SJCRH30 (cell line): ENCODE measurements at places on chromosomes 5 and 9. TPM values are rescaled to one million over a fixed set of nuclear protein-coding genes. Genes with fewer than 3 reads are reported as not detected.

DNA sequence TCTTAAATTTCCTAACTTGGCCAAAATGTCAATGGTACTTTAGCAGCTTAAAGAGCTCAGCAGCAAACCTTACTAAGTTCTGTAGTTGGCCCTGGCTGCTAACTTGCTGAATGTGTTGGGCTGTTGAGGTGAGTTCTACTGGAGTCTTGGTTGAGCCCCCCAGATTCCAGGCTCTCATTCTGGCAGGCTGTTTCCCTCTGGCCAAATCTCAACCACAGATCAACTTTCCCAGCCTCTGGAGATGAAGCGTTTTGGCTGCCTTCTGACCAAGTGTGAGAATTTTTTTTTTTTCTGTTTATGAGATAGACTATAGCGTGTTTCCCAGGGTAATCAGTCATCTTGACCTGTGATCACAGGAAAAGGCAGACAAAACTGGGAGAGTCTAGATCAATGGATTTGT lies 343.7 kb downstream of the EBF1 start:
- H3K27ac ChIP-seq, result no peak overlapping the region
- DNase-seq, result no peak
- H3K27me3 ChIP-seq, result no peaks in the 10 kb centered on the region
- H3K4me1 ChIP-seq, result peaks cover 22% of the 10 kb centered on the region
- H3K36me3 ChIP-seq, result no peaks in the 10 kb centered on the region

DNA sequence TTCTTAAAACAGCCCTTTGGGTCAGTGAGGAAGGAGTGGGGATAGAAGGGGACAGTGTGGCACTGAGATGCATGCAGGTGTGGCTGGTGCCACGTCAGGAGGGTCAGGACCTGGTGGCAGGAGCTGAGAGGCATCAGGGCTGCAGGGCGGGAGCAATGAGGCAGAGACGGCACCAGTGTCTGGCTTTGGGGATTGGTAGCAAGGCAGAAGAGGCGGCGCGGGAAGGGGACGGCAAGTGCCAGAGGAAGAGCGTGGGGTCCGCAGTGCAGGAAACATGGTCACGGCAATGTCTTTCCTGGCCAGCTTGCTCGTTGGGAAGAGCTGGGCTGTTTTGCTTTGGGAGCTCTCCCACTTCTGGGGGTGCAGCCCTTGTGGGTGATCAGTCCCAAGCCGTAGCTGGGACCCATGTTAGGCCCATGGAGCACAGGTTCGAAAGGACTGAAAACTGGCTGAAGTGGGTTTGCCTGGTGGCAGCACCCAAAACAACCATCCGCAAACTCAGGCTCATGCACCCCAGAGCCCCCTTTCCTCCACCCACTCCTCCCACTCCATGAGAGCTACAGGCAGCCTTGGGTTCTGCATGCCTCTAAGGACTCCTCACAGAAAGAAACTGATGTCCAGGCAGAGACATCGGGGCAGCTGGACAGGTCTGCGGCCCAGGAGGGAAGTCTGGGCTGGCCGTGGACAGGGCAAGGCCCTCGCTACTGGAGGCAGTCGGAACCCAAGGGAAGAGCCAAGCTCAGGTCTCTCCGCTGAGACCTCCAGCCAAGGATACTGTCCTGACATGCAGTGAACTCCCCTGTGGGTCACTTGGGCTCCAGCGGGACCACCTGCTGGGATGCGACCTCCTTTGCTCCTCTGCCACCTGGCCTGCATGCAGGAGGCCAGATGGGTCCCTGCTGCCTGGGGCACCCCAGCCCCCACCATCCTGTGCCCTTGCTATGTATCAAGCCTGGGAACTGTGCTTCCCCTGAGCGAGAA lies 104.4 kb downstream of the ZNF354C start:
- no peak for DNase-seq
- no peaks in the 10 kb centered on the region for H3K4me1 ChIP-seq
- no peak overlapping the region for H3K4me3 ChIP-seq
- no peaks in the 10 kb centered on the region for H3K27me3 ChIP-seq

DNA sequence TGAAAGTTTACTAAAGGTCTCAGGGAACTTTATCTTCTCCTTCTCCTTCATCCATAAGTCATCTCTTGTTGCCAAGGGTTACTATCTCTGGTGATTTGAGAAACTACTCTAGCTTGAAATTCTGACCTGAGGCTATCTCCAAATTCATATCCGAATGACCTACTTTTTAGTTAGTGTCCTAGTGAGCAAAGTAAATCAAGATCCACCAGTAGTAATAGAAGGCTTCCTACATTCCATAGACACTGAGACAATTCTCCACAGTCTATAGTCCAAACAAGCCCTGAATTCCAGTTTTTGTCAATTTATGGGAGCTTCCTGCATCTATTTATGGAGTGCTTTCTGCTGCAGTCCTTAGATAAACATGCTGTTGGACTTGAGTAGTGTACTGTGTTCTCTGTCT lies 5.0 kb downstream of the IL7R start:
- H3K27ac ChIP-seq, result no peak overlapping the region
- peaks cover 3% of the 10 kb centered on the region for H3K27me3 ChIP-seq
- DNase-seq, result no peak
- no peaks in the 10 kb centered on the region for H3K4me1 ChIP-seq
- no peak overlapping the region for H3K4me3 ChIP-seq

GRCh38 chr5:15695215-15695731 lies 195.3 kb downstream of the FBXL7 start:
- H3K36me3 ChIP-seq, result no peaks in the 10 kb centered on the region
- H3K4me1 ChIP-seq, result no peaks in the 10 kb centered on the region
- no peak overlapping the region for H3K27ac ChIP-seq
- no peak for DNase-seq
- H3K27me3 ChIP-seq, result no peaks in the 10 kb centered on the region

DNA sequence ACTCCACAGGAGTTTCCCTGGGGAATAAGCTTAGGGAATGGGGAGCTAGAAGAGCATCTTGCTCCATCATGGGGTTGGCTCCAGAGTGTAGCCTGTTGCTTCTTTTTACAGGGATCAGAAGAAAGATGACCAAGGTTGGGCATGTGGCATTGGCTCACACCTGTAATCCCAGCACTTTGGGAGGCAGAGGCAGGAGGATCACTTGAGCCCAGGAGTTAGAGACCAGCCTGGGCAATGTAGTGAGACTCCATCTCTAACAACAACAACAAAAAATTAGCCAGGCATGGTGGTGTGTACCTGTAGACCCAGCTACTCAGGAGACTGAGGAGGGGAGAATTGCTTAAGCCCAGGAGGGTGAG lies 18.4 kb downstream of the NUDT2 start:
- no peak overlapping the region for H3K27ac ChIP-seq
- DNase-seq, result no peak
- no peaks in the 10 kb centered on the region for H3K36me3 ChIP-seq
- H3K27me3 ChIP-seq, result no peaks in the 10 kb centered on the region

DNA sequence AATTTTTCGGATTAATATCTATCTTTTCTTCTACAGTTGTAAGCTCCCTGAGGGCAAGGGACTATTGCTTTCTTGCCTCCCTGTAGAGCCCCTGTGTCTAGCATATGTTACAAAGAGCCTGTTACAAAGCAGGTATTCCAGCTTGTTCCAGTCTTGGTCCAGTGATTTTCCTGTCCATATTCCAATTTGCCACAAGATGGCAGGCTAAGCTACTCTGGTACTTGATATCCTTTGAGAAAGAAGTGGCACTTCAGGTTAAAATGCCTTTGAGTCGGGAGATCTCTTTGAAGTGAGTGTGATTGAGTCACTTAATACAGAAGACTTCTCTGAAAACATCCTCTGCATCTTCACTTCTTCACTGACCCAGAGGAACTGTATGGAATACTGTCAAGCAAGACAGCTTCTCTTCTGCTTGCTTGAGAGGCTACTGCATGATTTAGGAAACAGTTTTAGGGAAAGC lies 24.5 kb downstream of the CAVIN4 start:
- H3K27ac ChIP-seq, result no peak overlapping the region
- H3K36me3 ChIP-seq, result no peaks in the 10 kb centered on the region
- peak; percentile 80 for DNase-seq
- no peaks in the 10 kb centered on the region for H3K27me3 ChIP-seq
- peaks cover 14% of the 10 kb centered on the region for H3K4me1 ChIP-seq
- H3K4me3 ChIP-seq, result no peak overlapping the region

GRCh38 chr9:106414042-106414441 lies 448.9 kb upstream of the ZNF462 start:
- H3K4me3 ChIP-seq, result no peak overlapping the region
- H3K36me3 ChIP-seq, result no peaks in the 10 kb centered on the region
- no peaks in the 10 kb centered on the region for H3K4me1 ChIP-seq

- no peaks in the 10 kb centered on the region for H3K36me3 ChIP-seq
- no peaks in the 10 kb centered on the region for H3K4me1 ChIP-seq
- no peaks in the 10 kb centered on the region for H3K27me3 ChIP-seq
- H3K27ac ChIP-seq, result no peak overlapping the region
- DNase-seq, result no peak
Observed at GRCh38 chr5:118156181-118156580, 832.2 kb downstream of the DTWD2 start.

DNA sequence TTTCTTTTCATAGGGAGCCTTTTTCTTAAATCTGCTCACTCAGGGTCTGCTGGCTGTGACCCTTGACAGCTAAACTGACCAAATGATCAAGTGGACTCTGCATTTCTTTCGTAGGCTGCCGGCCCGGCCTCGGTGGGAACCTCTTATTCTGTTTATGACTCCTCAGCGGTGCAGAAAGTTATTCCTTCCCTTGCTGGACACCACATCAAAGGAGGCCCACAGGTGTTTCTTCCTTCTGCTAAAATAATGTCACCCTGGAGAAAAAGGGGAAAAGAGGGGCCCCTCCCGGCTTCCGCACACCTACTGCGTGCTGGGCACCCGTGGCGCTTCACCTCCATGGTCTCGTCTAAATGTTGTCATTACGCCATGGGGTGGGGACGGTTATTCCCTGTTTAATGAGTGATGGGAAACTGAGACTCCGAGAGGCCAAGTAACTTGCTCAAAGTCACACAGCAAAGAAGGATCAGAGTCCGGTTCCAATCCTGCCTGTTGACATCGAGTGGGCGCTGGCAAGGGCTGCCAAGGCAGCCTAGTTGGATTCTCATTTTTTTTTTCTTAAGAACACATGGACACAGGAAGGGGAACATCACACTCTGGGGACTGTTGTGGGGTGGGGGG lies 72.3 kb downstream of the CFAP77 start:
- H3K27me3 ChIP-seq, result peaks cover 45% of the 10 kb centered on the region
- H3K4me3 ChIP-seq, result no peak overlapping the region
- H3K27ac ChIP-seq, result no peak overlapping the region
- no peaks in the 10 kb centered on the region for H3K36me3 ChIP-seq
- no peak for DNase-seq

DNA sequence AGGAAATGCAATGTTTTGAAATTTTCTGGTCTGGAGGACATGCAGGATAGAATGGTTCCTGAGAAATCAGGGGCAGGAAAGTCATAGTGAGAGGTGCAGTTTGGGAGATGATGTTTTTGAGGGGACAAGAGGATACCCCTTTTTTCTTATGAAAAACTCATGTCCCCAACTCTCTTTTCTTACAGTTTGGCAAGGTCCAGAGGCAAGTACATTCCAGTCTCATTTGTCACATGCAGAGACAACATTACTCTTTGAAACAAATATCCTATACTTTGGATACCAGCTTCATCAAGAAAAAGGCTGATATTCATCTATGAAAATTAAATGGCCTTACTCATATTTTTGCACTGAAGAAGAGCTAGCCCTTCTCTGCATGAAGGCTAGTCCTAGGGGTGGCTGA lies 48.2 kb downstream of the EQTN start:
- no peak for DNase-seq
- no peaks in the 10 kb centered on the region for H3K27me3 ChIP-seq
- peaks cover 5% of the 10 kb centered on the region; the same call in 1 of the 2 replicates for H3K4me1 ChIP-seq

GRCh38 chr5:120532835-120533234 lies 68.7 kb downstream of the PRR16 start:
- no peak overlapping the region for H3K27ac ChIP-seq
- H3K4me1 ChIP-seq, result no peaks in the 10 kb centered on the region
- H3K27me3 ChIP-seq, result no peaks in the 10 kb centered on the region
- H3K4me3 ChIP-seq, result no peak overlapping the region

Gene C9orf153
- 0.43 and 0.55 TPM in 2 replicates for total RNA-seq

Gene SREK1IP1
- 10.9 and 11.0 TPM in 2 replicates for total RNA-seq

Gene IFNA17
- total RNA-seq, result not detected in 2 replicates

Gene MRPL41
- 12.3 and 15.6 TPM in 2 replicates for total RNA-seq

Gene GZMA
- not detected in 2 replicates for total RNA-seq

Gene DMRT2
- 28.6 and 33.1 TPM in 2 replicates for total RNA-seq

Gene MRPS27
- total RNA-seq, result 98.5 and 105 TPM in 2 replicates
